CD8-positive, alpha-beta T cell (primary cell): ENCODE measurements at places on chromosomes 6 and 20.

- DNase-seq = no peak
Observed at GRCh38 chr6:137115658-137116057, 57.8 kb downstream of the IL22RA2 start.

DNA sequence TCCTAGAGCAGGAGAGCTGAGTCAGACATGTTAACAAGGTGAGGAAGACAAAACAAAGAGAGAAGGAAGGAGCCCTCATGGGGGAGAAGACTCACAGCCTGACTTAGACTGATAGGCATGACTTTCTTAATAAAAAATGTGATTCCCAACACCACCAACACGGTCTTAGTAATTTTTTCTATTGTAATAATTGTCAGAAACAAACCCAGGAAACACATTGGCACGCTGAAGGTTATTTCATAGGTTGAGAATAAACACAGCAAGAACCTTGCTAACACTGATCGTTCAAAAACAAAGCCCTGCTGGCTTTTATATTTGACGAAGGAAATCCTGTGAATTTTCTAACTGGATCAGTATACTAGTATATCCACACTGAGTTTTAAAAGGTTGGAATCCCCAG lies 286.8 kb downstream of the HACE1 start:
- no peak for DNase-seq

GRCh38 chr20:63495741-63496595 lies 2.9 kb downstream of the EEF1A2 start:
- peak; percentile 86 for DNase-seq

DNA sequence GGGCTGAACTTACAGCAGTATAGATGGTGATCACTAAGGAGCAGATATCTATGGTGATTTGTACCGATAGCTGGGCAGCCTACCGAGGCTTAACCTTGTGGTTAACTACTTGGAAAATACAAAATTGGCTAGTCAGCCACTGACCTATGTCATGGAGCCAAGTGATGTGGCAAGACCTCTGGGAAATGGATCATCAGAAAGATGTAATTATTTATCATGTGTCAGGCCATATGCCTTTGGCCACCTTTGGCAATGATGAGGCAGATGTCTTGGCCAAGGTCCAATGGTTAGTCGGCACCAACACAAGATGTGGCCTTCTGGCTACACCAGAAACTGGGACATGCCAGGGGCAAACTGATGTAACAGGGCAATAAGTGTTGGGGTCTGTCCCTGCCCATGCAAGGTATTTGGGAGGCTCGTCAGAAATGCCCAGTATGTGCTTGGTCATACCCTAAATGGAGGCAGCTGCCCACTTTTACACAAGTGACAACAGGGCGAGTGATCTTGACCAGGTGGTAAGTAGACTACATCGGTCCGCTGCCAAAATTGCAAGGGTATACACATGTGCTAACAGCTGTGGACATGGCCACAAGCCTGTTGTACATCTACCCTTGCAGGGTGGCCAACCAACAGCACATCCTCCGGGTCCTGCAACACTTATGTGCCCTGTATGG lies 30.1 kb downstream of the HDDC2 start:
- DNase-seq = no peak

DNA sequence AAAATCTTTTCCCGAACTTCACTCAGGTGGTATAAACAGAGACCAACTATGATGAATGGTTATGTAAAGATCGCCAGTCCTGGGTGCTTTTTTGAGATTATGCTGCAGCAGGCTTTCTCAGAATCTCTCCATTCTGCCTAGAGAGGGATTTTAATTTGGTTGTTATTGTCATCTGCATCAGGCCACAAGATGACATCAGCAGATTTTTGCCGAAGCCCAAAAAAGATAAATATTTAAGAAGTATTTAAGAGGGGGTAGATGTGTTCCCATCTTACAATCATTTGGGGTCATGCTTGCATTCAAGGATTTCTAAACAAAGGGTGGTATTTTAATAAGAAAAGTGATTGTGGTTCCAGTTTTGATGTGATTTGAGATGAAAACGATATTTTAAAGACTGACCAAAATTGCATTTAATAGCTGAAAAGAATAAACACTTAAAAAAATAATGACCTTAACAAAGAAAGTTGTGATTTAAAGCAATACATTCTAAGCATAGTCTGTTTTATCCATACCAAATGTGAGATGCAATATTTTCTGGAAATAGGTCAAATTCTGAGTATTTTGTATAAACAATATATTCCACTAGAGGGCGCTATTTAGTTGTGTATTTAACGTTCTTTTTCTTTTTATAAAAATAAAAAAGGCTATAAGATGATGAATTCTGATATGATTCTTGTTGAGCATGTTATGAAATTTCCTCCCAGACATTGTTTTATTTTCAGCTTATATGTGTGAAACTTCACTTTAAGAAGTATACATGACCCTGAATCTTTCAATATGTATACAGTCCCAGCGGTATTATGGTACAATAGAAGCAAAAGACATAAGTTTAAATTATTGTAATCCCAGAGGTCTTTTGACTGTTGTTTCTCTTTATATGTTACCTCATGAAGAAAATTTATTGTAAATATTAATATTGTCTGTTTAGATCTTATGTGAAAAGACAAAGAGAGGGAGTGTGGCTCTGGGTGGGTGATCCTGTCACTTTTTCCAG lies 51.0 kb upstream of the ZFP64 start:
- no peak for DNase-seq

- no peak for DNase-seq
Observed at GRCh38 chr6:91483415-91484105, 896.7 kb upstream of the MAP3K7 start.

- no peak for DNase-seq
Observed at GRCh38 chr6:154602296-154602695, 91.8 kb upstream of the CNKSR3 start.

- DNase-seq = no peak
Observed at GRCh38 chr6:113699239-113699638, 157.9 kb upstream of the MARCKS start.

GRCh38 chr6:26295691-26296555 lies 69.1 kb upstream of the BTN3A2 start:
- DNase-seq = no peak

DNA sequence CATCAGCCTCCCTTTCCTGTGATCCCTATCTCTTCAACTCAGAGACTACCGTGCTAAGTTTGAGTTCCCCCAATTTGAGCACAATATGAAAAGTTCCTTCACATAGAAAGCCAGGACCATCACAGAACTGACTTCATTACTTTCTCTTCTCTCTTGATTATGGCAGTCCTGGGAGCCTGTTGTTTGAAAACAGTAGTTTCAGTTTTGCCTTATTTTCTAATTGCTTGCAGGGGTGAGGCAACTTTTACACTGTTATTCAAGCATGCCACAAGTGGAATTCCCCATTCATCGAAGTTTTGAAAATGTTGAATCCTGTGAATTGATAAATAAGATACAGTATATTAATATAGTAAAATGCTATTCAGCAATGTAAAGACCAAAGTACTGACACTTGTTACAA lies 569.7 kb upstream of the MARCKS start:
- no peak for DNase-seq
